BJ (cell line): ENCODE measurements at places on chromosomes 7 and 10.

DNA sequence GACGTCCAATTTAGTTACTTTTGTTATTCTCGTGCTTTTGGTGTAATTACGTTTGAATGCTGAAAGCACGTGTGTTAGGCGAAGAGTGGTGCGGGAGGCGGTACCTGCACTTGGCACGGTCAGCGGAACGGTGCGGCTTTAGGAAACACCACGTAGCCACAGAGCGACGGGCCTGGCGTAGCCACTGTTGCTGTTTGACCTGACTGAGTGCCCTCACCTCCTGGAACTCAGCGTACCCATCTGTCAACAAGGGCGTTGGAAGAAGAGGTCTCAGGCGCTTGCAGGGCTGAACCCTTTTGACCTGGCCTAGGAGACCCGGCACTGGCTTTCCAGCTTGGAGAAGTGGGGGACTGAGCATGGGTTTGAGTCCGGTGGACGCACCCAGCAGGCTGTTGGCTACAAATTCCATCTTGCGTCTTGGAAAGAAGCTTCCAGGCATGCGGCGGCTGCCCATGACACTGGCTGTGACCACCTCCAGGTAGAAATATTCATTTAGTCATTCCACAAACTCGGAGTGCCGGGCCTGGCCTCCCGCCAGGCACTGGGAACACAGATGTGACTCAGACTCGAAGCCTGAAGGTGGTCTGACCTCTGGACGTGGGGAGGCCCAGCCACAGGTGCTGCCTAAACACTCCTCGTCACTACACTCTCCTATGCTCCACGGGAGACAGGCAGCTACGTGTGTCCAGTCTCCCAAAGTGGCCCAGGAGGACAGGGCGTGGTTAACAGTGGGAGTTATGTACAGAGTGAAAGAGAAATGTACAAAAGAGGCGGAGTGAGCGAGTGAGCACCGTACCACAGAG is 22.2 kb downstream of the FAM20C start:
- no peak for DNase-seq

GRCh38 chr10:24207781-24208611 is 942 bp upstream of the KIAA1217 start:
- DNase-seq, result no peak

DNA sequence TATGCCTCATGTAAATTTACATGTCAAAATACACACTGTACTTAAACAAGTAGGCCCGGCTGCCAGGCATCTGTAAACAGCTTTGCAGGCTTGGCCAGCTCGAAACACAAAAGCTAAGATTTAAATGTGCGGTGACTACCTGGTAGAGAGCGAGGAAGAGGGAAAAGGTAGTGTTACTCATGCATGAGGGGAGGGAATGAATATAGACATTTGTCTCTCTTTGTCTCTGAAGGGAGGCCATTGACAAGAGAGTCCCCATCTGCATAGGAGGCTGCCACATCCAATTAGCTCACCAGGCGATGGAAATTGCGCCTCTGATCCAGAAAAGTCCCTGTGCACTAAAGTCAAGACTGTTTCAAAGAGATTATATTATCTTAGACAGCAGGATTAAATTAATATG is 535.8 kb downstream of the PTPRN2 start:
- no peak for DNase-seq

DNA sequence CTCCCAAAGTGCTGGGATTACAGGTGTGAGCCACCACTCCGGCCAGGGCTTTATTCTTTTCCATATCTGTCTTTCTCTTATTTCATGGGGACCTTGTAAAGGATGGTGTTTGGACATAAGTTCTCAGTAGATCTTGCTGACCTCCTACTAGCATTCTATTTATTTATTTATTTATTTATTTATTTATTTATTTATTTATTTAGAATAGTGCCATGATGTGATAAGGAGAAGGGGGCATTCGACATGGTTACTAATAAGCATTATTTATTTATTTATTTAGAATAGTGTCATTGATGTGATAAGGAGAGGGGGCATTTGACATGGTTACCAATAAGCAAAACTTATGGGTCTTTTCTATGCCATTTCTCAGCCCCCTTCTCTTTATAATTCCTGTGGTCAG is 176.9 kb downstream of the LRRC4 start:
- DNase-seq, result no peak

GRCh38 chr10:29895456-29895855 is 163.9 kb downstream of the JCAD start:
- peak; percentile 59 for DNase-seq
